ENCODE measurements at places on chromosomes 6 and 20. TPM values are rescaled to one million over a fixed set of nuclear protein-coding genes. Genes with fewer than 3 reads are reported as not detected.

Gene CSTF1
- total RNA-seq = 38.6 TPM

- H3K4me1 ChIP-seq = peaks cover 5% of the 10 kb centered on the region
- H3K27me3 ChIP-seq = peaks cover 17% of the 10 kb centered on the region
- H3K4me3 ChIP-seq = no peak overlapping the region
Observed at GRCh38 chr6:12952318-12952717, 235.8 kb downstream of the PHACTR1 start.

- no peak for DNase-seq
- H3K27ac ChIP-seq = no peak overlapping the region
- H3K4me3 ChIP-seq = no peak overlapping the region
- peaks cover 16% of the 10 kb centered on the region for H3K4me1 ChIP-seq
- H3K36me3 ChIP-seq = peaks cover 3% of the 10 kb centered on the region
Observed at GRCh38 chr6:156890627-156891314, 113.6 kb downstream of the ARID1B start.

- no peak overlapping the region for H3K27ac ChIP-seq
- DNase-seq = no peak
- H3K4me3 ChIP-seq = no peak overlapping the region
- no peaks in the 10 kb centered on the region for H3K36me3 ChIP-seq
- H3K27me3 ChIP-seq = no peaks in the 10 kb centered on the region
- no peaks in the 10 kb centered on the region for H3K4me1 ChIP-seq
Observed at GRCh38 chr20:33169176-33169794, 1.3 kb downstream of the BPIFA2 start.

DNA sequence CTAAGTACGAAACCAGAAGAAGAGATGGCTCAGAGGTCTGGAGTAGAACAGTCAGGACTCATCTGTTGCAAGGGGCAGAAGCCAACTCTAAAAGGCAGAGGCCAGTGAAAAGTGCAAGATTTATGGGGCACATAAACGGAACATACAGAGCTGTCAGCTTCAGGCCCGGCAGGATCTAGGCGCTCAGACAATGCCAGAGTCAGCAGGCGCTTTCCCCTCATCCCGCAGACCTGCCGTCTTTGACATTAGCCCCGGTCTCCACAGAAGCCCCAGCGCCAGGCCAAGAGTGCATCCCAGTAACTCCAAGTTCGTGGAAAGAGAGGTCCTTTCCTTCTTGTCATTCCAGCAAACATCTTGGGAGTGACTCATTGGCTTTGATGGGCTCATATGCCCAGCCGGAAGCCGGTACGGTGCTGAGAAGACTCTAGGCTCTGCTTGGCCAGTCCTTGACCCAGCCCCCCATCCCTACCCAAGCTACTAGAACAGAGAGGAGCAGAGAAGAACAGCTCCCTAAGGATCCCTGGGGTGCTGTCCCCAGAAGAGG, 260.9 kb downstream of the TAF4 start:
- no peak for DNase-seq
- no peaks in the 10 kb centered on the region for H3K36me3 ChIP-seq
- no peak overlapping the region for H3K4me3 ChIP-seq
- H3K4me1 ChIP-seq = no peaks in the 10 kb centered on the region

Gene LTB
- total RNA-seq = not detected

- H3K4me3 ChIP-seq = no peak overlapping the region
- no peaks in the 10 kb centered on the region for H3K36me3 ChIP-seq
- H3K27me3 ChIP-seq = peaks cover 24% of the 10 kb centered on the region
- DNase-seq = no peak
Observed at GRCh38 chr6:41036186-41036585, 2.8 kb downstream of the UNC5CL start.

DNA sequence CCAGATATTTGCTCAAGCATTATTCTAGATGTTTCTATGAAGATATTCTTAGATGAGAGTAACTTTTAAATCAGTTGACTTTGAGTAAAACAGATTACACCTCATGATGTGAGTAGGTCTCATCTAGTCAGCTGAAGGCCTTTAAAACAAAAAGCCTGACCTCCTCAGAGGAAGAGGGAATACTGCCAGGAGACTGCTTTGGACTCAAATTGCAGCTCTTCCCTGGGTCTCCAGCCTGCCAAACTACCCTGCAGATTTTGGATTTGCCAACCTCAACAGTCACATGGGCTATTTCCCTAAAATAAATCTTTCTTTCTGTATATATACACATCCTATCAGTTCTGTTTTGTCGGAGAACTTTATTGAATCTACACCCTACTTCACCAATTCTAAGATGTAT, 182.5 kb upstream of the TENT5A start:
- no peak for DNase-seq
- H3K4me1 ChIP-seq = peaks cover 28% of the 10 kb centered on the region
- no peak overlapping the region for H3K4me3 ChIP-seq
- H3K27ac ChIP-seq = no peak overlapping the region
- H3K36me3 ChIP-seq = no peaks in the 10 kb centered on the region
- no peaks in the 10 kb centered on the region for H3K27me3 ChIP-seq

DNA sequence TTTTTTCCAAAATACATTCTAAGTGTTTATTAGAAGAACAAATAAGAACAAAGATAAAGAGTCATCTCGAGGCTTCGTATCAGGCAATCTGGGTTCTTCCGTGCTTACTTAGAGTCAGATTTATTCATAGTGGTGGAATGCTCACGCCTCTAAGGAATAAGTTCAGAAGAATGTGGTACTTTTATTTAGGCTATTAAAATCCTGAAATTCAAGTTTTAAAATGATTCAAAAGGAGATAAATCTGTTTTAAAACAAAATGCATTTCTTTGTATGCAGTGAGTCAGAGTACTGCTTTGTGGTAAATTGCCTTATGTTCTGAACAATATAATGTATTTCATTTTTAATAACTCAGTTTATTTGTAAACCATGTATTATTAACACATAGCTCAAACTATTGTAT, 89.1 kb downstream of the FUT9 start:
- no peak overlapping the region for H3K4me3 ChIP-seq
- no peaks in the 10 kb centered on the region for H3K4me1 ChIP-seq
- no peaks in the 10 kb centered on the region for H3K36me3 ChIP-seq
- no peaks in the 10 kb centered on the region for H3K27me3 ChIP-seq

- H3K27ac ChIP-seq = peak overlapping the region; percentile 15
- no peak overlapping the region for H3K4me3 ChIP-seq
- peaks cover 32% of the 10 kb centered on the region for H3K36me3 ChIP-seq
- H3K4me1 ChIP-seq = peaks cover 12% of the 10 kb centered on the region
- DNase-seq = no peak
Observed at GRCh38 chr20:32829311-32830005, 9.7 kb downstream of the MAPRE1 start.

Gene PBOV1
- not detected for total RNA-seq

Gene USP49
- total RNA-seq = 5.2 TPM

DNA sequence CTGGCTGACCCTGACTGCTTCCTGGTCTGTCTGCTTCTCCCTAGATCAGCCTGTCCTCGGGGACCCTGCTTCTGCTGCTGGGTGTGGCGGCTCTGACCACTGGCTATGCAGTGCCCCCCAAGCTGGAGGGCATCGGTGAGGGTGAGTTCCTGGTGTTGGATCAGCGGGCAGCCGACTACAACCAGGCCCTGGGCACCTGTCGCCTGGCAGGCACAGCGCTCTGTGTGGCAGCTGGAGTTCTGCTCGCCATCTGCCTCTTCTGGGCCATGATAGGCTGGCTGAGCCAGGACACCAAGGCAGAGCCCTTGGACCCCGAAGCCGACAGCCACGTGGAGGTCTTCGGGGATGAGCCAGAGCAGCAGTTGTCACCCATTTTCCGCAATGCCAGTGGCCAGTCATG, 6.3 kb downstream of the NRSN2 start:
- no peak overlapping the region for H3K4me3 ChIP-seq
- peaks cover 3% of the 10 kb centered on the region for H3K36me3 ChIP-seq
- no peak for DNase-seq
- H3K4me1 ChIP-seq = peaks cover 13% of the 10 kb centered on the region
- no peaks in the 10 kb centered on the region for H3K27me3 ChIP-seq

DNA sequence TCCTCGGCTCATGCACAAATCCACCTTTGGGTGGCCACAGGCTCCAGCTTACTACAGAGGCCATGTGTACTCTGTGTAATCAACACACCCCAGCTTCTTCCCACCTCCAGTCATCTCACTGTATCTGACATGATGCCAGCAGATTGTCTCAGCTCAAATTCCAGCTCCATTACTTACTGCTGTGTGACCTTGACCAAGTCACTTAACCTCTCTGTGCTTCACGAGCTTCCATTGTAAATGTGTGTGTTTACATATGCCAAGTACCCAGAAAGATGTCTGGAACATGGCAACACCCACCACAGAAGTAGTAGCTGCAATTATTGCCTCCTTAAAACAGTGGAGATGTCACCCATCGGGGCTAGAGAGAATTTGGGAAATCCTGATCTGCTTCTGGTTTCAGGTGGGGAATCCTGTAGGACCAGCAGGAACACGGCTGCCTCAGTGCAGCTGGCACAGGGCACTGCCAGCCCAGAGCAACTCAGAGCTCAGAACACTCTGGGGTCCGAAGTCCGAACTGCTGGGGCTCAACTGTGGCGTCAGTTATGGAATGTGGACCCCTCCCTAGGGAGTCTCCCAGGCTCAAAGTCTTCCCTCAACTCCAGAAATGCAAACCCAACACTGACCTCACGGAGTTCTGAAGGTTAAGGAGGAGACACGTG, 21.2 kb upstream of the HLA-B start:
- no peaks in the 10 kb centered on the region for H3K4me1 ChIP-seq
- H3K36me3 ChIP-seq = no peaks in the 10 kb centered on the region
- H3K27me3 ChIP-seq = peaks cover 64% of the 10 kb centered on the region
- H3K4me3 ChIP-seq = no peak overlapping the region

DNA sequence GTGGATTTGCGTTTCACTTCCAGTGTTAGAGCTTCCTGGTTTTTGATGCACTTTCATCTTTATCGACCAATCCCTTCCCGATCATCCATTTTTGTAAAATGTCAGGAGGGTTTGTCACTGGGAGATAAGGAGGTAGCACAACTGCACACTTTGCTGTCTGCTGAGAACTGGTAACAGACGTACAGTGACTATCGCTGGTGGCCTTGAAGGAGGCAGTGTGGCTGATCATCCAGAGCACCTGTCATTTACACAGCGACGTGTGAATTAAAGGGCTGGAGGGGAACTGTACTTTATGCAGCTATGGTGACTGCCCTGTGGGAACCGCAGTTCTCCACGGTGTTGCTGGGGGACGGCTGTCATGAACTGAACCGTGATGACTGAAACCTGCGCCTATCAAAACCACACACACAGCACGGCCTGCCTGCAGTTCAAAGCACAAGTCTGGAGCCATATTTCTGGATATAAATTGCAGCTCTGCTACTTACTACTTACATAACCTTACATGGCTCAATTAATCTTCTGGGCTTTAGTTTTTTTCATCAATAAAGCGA, 50.0 kb downstream of the HUS1B start:
- no peak for DNase-seq
- no peaks in the 10 kb centered on the region for H3K27me3 ChIP-seq

GRCh38 chr20:26209171-26209941, 512.7 kb upstream of the ZNF337 start:
- H3K27me3 ChIP-seq = peaks cover 44% of the 10 kb centered on the region
- peak overlapping the region; percentile 3 for H3K4me3 ChIP-seq
- no peaks in the 10 kb centered on the region for H3K36me3 ChIP-seq

DNA sequence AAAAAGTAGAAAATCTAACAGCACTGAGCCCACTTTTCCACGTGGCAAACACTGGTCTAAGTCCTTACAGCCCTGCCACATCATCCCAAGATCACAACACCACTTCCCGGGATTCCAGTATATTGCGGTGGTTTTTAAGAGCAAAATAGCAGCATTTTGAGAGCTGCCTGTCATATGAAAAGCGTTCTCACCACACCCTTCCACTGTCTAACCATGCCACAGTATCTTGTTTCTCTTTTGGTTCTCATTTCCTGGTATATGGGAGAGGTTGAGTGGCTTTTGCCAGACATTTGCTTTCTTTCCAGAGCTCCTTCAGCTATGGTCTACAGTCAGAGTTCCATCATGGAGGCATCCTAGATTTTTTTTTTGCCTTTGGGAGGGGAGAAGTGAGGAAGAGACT, 243.0 kb downstream of the TSHZ2 start:
- no peak overlapping the region for H3K27ac ChIP-seq
- DNase-seq = no peak
- no peaks in the 10 kb centered on the region for H3K36me3 ChIP-seq
- no peaks in the 10 kb centered on the region for H3K27me3 ChIP-seq
- no peak overlapping the region for H3K4me3 ChIP-seq

DNA sequence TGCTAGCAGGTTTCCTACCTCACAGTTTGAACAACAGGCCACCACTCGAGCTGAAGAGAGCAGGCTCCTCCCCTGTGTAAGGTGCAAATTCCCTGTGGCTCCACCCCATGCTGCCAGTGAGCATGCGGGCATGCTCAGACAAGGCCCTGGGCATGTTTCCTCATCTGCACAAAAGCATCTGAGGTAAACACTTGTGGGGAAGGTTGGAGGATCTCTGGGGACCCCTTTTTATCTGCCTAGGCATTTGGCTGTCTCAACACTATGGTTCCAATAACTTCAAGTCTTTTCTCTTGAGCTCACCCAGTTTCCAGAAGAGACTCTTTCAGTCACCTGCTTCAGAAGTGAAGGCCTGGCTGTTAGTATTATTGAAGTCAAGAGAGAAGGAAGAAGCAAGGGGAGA, 9.4 kb downstream of the C6orf58 start:
- no peak overlapping the region for H3K4me3 ChIP-seq

DNA sequence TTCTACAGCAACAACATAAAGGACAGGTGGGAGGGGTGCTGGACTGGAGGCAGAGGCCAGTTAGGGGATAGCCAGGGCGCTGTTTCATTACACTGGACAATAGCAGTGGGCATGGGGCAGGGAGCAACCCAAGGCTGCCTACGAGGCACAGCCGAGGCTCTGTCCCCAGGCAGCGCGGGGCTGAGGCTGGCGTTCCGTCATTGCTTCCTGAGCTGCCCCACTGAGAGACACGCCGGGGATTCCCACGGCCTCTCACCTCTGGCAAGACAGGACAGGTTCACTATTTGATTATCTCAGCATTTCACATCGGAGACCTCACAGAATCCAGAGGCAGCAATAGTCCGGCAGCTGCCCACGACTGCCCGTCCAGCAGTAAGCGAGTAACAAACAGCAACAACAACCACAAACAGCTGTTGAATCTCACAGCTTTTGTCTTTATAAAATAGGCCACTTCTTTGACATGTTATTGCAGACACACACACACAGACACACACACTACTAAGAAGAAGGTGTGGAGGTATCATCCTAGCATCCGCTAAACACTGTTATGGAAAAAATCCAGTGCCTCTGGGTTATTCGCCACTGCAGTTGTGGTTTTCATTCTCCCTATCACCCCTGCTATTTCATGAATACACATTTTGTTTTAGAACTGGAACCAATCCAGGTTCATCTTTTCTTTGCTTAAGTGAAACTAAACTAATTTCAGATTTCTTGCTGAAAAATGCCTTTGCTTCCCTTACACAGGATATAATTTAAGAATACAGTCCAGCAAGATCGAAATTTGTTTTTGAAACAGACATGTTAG, 19.5 kb downstream of the KIF25 start:
- H3K4me3 ChIP-seq = no peak overlapping the region
- no peak overlapping the region for H3K27ac ChIP-seq
- DNase-seq = peak; percentile 66
- peaks cover 28% of the 10 kb centered on the region for H3K27me3 ChIP-seq

GRCh38 chr20:60372822-60373221, 414.6 kb downstream of the CDH26 start:
- H3K36me3 ChIP-seq = no peaks in the 10 kb centered on the region
- no peak for DNase-seq
- H3K4me3 ChIP-seq = no peak overlapping the region
- no peaks in the 10 kb centered on the region for H3K4me1 ChIP-seq
- H3K27me3 ChIP-seq = no peaks in the 10 kb centered on the region
- no peak overlapping the region for H3K27ac ChIP-seq

GRCh38 chr20:49210757-49211110, 8.5 kb upstream of the DDX27 start:
- no peak overlapping the region for H3K27ac ChIP-seq
- H3K27me3 ChIP-seq = no peaks in the 10 kb centered on the region
- no peak overlapping the region for H3K4me3 ChIP-seq
- H3K4me1 ChIP-seq = no peaks in the 10 kb centered on the region
- H3K36me3 ChIP-seq = no peaks in the 10 kb centered on the region

Measured in osteocyte (in vitro differentiated cells).